AG09319 (cell line): ENCODE measurements at places on chromosomes 7 and 10.

DNA sequence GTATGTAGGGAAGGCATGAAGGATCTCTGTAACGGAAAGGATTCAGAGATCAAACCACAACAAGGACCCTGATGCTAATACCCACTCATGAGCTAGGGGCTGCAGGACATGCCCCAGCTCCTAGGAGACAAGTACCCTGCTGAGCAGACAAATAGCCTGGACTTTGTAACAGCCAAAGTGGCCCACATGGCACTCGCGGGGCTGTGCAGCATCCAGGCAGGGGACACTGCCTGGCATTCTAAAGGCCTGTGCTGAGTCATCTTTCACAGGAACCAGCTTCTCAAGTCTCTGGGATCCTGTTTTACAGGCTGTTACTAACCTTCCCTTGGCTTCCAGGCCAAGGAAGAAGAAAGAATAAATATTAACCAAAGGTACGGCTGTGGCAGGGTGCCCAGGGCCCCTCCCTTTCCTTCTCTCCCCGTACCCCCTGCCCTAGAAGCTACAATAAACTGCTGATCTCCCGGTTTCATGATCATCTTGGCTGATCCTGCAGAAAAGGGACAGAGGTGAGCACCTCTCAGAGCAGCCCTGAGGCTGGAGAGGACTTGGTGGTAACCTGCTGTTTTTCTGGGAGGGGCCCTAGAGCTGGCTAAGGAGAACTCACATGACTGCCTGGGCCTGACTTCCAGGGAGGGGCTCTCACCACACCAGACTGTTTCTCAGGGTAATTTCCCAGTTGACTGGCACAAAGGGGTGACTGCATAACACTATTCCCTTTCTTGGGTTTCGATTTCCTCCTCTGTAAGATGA lies 4.2 kb upstream of the RPEL1 start:
- no peak for DNase-seq

- no peak for DNase-seq
These were observed 779.4 kb upstream of the LRRN3 start for GRCh38 chr7:110311556-110311955.

- DNase-seq = no peak
These were observed 663.2 kb downstream of the PARD3 start for GRCh38 chr10:34151931-34152330.

DNA sequence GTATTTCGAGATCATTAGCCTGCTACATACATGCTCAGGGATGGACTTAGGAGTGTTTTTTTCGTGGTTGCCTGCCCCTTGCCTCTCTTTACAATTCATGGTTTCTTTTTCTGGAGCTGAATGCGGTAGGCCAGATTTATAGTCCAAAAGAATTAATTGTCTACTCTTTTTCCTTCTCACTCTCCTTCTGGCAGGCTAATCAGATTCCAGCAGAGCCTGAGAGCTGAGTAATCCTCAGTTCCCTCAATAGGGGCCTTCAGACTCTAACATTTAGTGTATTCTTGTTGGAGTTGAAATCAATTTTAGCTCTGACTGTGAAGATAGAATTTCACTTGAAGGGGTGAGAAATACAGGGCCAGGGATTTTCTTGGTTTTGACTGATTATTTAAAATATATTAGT lies 16.4 kb downstream of the SORCS3 start:
- DNase-seq = no peak

DNA sequence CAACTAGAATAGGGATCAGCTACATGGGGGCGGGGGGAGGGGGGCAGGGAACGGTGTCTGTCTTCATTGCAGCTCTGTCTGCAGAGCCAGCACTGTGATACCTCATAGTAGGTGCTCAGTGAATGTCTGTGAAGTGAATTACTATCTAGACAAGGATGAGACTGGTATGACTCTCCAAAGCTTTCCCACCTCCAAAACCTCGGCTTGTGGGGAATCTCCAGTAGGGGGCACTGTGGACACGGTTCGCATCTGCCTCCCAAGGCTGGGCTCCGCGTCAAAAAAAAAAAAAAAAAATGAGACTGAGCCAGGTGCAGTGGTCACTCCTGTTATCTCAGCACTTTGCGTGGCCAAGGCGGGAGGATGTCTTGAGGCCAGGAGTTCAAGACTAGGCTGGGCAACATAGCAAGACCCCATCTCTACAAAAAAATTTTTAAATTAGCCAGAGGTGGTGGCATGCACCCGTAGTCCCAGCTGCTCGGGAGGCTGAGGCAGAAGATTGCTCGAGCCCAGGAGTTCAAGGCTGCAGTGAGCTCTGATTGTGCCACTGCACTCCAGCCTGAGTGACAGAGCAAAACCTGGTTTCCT lies 9.6 kb downstream of the TRIM56 start:
- no peak for DNase-seq

DNA sequence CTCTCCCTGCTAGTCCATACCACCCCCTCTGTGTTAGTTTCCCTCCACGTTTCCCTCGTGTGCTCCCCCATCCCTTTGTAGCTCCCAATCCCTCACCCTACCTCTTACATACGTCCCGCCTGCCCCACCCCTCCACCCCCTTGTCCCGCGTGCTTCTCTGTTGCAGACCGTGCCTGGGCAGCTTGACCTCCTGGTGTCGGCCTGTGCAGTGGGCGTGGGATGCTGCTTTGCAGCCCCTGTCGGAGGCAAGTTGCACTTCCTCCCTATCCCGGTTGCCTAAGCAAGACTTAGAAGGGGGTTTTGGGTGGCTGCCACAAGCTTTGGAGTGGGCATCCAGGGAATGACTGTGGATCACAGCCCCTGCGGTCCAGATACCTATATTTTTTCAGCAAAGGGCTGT lies 7.7 kb downstream of the CLCN1 start:
- DNase-seq = no peak

DNA sequence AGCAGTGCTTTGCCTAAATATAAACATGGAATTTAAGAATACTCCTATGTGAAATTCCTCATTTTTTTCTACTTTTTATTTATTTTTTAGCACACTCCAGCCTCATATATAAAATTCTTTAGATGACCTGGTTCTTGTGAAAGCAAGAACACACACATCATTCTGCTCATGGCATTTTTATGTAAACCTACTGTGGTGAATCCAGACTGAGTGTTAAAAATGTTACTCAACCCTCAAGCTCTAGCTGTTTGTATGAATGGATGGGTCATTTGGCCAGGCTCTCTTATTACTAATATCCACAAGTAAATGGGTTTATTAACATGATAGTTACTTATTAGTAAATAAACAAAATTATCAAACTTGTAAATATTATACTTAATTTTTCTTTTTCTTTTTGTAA lies 551.7 kb upstream of the LRRN3 start:
- no peak for DNase-seq

DNA sequence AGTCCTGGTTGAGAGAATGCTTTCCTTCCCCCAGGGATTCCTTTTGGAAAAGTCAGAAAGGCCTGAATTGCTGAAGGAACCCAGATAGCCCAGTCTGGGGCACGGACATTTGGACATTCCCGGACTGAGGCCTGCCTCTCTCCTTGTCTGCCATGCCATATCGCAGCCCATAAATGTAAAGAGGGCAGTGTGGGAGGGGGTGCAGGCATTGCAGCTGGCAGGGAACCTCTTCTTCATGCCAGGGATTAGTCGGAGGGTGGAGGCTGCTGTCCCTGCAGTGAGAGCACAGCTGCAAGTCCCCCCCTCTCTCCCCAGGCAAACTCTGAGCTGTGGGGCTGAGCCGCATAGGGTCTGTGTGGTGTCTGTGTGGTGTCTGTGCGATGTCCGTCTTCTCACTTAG lies 486.0 kb upstream of the MKI67 start:
- no peak for DNase-seq
